Glutamatergic neuron (in vitro differentiated cells): ENCODE measurements at places on chromosomes 1 and 21. TPM values are rescaled to one million over a fixed set of nuclear protein-coding genes. Genes with fewer than 3 reads are reported as not detected.
A peak's percentile ranks its signal among the peaks of the same experiment; 100 is the strongest.

DNA sequence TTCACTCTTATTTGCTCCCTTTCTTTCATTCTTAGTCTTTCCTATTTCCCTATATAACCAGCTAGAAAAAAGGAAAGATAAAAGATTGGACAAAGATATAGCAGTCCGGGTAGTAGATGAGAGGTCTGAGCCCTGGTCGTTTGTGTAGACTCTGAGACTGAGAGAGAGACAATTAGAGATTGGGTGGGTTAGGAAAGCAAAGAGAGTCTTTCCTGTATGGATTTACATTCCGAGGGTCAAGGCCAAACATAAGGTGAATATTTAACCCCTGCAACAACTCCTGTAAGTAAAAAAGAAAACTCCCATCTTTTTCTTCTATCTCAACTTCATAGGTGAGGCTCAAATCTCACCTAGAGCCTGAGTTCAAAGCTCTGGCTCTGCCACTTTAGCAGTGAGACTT lies 218.0 kb upstream of the FGGY start:
- DNase-seq: no peak

- DNase-seq: no peak
Measured at GRCh38 chr1:188386161-188386560, 1557.4 kb downstream of the PLA2G4A start.

DNA sequence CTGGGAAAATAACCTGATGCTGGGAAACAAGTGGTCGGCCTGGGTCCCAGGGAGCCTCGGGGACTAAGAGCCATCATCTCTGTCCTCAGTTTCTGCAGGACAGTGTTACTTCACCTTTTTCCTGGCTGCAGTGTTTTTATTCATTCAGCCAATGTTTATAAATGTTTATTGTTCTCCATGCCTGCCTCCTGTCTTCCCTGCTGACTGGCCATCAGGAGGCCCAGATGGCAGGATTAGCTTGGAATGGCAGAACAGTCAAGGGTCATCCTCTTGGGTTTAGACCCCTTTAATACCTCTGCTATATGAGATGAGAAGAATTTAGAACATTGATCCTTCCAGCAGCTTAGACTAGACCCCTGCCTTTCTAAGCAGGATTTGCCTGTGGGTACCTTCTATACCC lies 13.3 kb downstream of the MAPKAPK2 start:
- no peak for DNase-seq

DNA sequence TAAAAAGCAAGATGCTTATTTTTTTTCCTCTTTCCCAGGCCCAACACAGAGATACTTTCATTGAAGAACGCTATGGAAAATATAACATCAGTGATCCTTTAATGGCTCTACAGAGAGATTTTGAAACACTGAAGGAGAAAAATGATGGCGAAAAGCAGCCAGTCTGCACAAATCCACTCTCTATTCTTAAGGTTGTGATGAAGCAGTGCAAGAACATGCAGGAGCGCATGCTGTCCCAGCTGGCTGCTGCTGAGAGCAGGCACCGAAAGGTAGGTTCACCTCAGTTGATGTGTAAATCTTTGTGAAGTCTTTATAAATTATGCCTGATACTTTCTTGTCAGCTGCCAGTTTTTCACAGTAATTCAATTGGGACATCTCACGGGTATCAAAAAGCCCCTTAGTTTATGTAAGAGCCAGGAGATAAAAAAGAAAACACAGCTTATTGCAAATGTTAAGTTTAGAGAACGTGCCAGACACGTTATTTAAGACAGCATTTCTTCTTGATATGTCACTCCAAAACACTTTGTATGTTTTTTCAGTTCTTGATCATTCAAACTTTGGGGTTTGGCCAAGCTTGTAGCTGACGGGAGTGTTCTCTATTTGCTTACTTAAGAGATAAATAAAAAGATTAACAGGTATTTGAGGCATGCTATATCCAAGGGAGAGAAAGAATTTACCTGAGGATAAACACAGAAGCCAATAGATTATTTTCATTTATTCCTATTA lies 53.1 kb downstream of the CTTNBP2NL start:
- no peak for DNase-seq

- DNase-seq: peak; percentile 28
Measured at GRCh38 chr21:43298546-43299440, 128.1 kb downstream of the SIK1 start.

- no peak for DNase-seq
Measured at GRCh38 chr1:206930210-206930798, 8.6 kb upstream of the FCMR start.

DNA sequence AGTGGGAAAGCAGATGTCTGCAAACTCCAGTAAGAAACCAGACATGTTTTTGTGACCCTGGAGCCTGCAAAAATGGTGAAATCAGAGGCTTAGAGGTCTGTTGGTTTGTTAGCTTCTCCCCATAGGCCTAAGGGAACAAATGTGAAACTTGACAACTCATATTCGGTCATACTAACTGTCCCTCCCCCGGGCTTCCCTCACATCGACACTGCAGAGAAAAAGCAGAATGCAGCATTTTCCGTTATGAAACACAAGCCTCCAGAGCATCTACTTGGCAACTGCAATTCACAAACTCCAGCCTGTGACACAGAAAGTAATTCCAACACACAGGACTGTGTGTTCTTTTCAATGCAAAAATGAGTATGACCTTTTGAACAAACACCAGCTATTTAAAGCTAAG lies 3.7 kb downstream of the KCNA2 start:
- no peak for DNase-seq

- DNase-seq: no peak
Measured at GRCh38 chr1:108119500-108119899, 80.6 kb downstream of the SLC25A24 start.

- DNase-seq: no peak
Measured at GRCh38 chr1:24640288-24640687, 2.8 kb upstream of the SRRM1 start.

- no peak for DNase-seq
Measured at GRCh38 chr1:9195651-9196050, 38.9 kb upstream of the H6PD start.

DNA sequence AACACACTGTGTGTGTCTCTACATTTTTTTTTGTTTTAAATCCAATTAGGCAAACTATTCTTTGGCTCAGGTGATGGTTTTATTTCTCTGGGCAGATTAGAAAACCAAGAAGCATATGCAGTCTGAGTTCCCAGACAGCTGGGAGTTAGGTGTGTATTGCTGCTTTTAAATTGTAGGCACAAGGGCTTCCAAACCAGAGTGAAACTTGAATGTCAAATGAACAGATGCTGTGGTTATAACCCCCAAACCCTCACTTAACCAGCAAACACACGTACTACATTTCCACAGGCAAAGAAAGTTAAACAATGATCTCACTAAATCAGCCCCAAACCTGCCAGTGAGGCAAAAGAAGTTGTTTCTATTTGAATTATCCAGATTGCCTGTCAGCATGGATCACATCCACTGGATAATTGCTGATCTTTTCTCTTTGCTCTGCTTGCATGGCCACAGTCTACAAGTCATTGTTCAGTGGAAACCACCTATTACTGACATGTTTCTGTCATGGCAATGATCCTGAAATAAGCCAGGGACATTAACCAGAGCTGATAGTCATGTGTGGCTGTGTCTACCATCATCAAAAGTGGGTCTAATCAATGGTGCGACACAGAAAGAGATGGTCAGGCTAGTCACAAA lies 576.5 kb upstream of the PLXNA2 start:
- no peak for DNase-seq

DNA sequence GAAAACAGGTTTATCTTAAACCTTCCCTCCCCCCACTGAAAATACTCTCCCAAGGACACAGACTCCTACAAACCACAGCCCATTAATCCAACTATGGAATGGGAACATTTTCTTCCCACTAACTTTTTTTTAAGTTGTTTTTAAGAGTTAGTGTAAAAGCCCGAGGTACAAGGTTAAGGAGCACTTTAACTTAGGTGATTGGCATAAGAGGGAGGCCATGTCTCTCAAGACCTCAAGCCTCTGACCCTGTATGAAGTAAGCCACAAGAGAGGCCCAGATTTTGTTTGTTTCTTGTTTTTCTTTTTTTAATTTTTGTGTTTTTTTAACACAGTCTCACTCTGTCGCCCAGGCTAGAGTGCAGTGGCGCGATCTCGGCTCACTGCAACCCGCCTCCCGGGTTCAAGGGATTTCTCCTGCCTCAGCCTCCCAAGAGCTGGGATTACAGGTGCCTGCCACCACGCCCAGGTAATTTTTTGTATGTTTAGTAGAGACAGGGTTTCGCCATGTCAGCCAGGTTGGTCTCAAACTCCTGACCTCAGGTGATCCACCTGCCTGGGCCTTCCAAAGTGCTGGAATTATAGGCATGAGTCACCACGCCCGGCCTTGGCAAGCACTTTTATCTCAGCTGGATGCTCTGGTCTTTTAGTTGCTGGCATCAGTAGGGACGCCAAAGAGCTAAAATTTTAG lies 14.4 kb downstream of the ARMH1 start:
- DNase-seq: no peak

OVAAL gene
- total RNA-seq: not detected

CCSAP gene
- 18.5 TPM for total RNA-seq

LRRIQ3 gene
- total RNA-seq: 0.20 TPM

PTPN7 gene
- not detected for total RNA-seq

IL19 gene
- not detected for total RNA-seq

MRPS21 gene
- 115 TPM for total RNA-seq
